Left lobe of liver (tissue), 2 donors: ENCODE measurements at places on chromosomes 3 and 15. TPM values are rescaled to one million over a fixed set of nuclear protein-coding genes. Genes with fewer than 3 reads are reported as not detected.
A peak's percentile ranks its signal among the peaks of the same experiment; 100 is the strongest.

Gene PRSS50
- total RNA-seq: 0.13 TPM

Gene SCG5
- 16.5 TPM for total RNA-seq

Gene SYNPR
- total RNA-seq: not detected

- no peak for DNase-seq
These were observed 4.2 kb downstream of the EDEM1 start for GRCh38 chr3:5191555-5192304.

Gene GBE1
- total RNA-seq: 27.3 TPM

- no peak for DNase-seq
These were observed 5.2 kb downstream of the OPA1 start for GRCh38 chr3:193598202-193598601.

Gene XCR1
- total RNA-seq: not detected

DNA sequence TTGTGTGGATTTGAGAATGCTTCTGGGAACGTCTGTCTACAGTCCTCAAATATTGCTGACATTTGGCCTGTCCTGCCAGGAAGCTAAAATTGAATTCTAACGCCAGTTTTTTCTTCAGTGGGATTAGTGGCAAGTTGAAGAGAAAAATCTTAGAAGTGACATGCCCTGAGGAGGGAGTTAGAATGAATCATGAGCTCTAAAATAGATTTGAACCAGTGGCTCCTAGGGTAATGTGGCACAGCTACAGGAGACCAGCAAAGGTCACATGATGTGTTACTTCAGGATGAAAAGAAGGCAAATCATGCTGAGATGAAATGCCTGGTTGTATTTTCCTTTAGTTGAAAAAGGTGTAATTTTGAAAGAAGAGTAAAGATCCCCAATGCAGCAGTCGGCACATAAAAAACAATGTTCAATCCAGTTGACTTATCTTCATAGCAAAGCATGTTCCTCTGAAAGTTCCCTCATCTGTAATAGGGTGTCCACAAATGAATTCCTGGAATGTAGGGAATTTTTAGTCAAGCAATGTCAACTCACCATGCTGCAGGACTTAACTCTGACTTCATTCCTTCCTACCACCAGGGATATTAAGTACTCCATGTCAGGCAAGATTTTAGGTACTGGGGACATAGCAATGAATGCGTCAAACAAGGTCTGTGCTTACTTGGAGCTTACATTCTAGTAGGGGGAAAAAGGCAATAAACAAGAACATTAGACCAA lies 171.6 kb downstream of the CADPS start:
- no peak for DNase-seq

GRCh38 chr3:73503781-73504180 lies 121.0 kb downstream of the PDZRN3 start:
- DNase-seq: no peak

DNA sequence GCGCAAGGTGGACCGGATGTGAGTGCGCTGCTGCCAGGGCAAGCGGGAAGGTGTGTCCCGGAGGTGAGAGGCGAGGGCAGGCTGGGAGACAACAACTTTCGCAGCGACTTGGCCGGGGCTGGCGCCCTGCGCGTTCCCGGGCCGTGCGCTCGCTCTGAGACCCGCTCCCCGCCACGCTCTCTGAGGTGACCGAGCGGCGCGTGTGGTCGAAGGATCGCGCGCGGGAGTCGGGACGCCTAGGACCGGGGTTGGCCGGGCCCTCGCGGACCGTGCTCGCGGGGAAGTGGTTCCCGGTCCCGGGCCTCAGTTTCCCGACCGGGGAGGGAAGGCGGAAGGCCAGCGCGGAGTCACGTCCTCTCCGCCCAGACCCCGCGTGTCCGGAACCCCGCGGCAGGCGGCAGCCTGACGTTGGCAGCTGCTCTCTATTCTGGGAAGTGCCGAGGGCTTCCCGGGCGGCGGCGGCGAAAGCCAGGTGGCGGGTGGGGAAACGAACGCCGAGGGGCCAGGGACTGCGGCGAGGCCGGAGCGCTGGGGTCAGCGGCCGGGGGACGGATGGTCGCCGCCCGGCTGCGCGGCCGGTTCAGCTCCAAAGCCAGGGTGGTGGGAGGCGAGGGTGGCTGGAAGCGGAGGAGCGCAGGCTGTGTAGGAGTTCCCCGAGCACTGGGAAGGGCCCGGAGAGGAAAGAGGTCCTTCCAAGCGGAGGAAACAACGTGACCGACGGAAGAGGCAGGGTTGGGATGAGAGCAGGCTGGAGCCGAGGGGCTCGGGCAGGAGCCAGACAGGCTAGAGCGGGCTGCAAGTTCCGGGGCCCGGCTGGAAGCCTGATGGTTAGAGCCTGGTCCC lies 1.0 kb upstream of the IGF2BP2 start:
- DNase-seq: peak; percentile 46

- DNase-seq: no peak
These were observed 566.7 kb upstream of the ZNF717 start for GRCh38 chr3:76352051-76352450.

Gene CLEC3B
- total RNA-seq: 25.5 TPM

GRCh38 chr15:69319384-69320375 lies 21.0 kb downstream of the PAQR5 start:
- no peak for DNase-seq

GRCh38 chr15:50977162-50977561 lies 68.7 kb downstream of the AP4E1 start:
- DNase-seq: no peak

GRCh38 chr15:77115179-77115578 lies 44.3 kb upstream of the TSPAN3 start:
- DNase-seq: no peak

DNA sequence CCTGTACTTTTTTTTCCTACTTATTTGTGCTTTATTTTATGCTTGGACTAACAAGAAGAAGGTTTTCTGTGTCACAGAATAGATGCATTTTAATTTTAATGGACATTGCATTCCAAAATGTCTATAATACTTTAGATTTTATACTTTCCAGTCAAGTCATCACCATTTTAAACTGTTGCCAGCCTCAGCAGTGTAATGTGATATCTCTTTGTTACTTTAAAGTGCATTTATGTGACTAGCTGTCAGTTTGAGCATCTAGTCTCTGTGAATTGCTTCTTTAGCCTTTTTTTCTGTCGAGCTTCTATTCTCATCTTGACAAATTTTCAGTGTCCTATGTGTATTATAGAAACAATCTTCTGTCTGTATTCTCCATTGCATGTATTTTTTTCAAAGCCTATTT lies 511.4 kb upstream of the CBLB start:
- no peak for DNase-seq

Gene SPATA12
- not detected for total RNA-seq

Gene APBA2
- 0.28 TPM for total RNA-seq

DNA sequence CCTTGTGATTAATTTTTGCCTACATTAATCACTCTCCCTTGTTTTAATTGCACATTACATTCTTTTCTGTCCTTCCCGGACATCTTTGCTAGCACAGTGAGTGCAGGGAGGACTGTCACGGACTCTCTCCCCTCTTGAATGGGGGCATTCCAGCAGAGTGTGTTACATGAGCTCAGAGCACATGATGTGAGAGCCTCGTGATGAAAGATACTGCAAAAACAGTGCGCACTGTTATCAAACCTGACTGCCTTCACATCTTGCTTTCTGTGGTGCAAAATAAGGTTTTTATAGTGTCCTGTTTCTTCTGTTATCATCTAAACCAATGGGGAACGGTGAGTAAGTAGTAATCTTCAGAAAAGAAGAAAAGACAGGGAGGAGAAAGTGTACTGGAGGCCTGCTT lies 167.5 kb downstream of the PGPEP1L start:
- DNase-seq: no peak

Gene AADACL2
- not detected for total RNA-seq

Gene P2RY14
- not detected for total RNA-seq

DNA sequence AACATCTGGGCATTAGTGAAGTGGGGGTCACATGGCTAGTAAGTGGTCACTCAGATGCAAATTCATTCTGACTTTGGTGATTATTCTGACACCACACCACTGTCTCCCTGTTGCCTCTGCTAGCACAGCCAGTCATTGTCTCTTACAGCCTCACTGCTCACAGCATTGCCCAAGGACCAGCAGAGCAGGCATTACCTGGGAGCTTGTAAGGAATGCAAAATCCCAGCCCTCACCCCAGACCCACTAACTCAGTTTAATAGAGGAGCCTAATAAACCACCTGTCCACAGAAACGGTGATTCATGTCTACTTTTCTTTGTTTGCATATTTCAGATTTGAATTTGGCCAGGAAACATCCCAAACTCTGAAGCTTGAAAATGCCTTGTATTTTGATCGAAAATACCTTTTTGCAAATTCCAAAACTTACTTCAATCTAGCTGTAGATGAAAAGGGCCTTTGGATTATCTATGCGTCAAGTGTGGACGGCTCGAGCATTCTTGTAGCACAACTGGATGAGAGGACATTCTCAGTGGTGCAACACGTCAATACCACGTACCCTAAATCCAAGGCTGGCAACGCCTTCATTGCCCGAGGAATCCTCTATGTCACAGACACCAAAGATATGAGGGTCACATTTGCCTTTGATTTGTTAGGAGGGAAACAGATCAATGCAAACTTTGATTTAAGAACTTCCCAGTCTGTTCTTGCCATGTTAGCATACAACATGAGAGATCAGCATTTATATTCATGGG lies 62.7 kb downstream of the GLDN start:
- DNase-seq: peak; percentile 1

Gene RNF7
- 33.0 TPM for total RNA-seq

Gene TLNRD1
- total RNA-seq: 4.2 TPM

Gene GABRA5
- 0.25 TPM for total RNA-seq

DNA sequence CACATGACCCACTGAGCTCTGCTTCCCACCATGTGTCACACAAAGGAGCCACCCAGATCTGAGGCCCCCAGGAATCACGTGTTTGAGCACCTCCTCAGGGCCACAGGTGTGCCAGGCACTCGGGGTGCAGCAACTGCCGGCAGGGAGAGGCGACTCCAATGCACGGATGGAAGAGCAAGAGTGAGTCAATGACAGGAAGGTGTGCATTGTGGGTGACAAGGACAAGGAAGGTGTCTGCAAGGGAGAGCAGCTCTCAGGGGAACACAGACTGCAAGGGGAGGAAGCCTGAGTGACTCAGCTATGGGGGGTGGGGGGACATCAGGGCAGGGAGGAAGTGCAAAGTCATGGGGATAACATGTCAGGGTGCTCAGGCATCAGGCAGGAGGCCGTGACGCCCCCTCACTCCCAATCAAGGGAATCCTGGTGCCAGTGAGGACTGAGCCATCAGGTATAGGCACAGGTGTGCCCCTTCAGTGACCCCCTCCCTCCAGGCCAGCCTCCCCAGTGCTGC lies 67.4 kb downstream of the NUP210 start:
- DNase-seq: no peak

- DNase-seq: no peak
These were observed 39.8 kb downstream of the ADAMTS17 start for GRCh38 chr15:100301910-100302431.

Gene SKIL
- total RNA-seq: 22.4 TPM

GRCh38 chr3:195421400-195421799 lies 21.4 kb downstream of the ACAP2 start:
- no peak for DNase-seq

- no peak for DNase-seq
These were observed 10.6 kb downstream of the MELTF start for GRCh38 chr3:197019021-197019420.

DNA sequence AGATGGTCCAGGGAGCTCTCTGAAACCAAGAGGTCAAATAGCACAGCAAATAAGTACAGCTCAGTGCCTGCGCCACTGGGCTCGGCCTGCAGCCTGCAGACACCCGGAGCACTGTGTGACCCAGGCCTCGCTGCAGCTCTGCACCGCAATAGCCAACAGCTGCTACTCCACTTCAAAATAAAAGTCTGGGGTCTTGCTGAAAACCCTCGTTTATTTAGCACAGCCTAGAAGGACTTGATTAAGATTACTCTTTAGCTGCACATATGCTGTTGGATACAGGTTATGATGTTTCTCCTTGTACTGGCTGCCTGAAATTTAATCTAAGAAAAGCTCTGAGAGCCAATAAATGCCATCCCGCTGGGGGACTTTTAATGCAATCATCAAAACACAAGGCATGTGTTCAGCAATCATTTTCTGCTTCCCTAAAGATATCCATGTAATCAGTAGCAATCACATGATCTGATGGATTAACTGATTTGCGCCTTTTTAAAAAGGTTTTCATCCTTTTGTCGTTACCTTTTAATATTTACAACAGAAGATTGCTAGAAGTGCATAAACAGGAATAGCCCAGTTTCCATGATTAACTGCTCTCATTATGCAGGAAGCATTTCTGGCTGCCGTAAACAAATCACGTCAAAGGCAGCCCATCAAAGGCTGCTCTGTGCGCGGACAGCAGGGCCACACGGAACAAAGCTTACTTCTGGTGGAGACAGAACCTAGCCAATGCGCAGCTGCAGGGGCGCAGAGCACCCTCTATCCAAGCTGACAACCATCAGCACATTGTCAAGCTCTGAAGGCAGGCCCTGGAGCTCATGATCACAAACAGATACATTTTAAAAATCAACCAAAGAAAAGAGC lies 58.8 kb downstream of the CLASP2 start:
- DNase-seq: peak; percentile 66

- no peak for DNase-seq
These were observed 4.9 kb downstream of the MON1A start for GRCh38 chr3:49924683-49925082.

DNA sequence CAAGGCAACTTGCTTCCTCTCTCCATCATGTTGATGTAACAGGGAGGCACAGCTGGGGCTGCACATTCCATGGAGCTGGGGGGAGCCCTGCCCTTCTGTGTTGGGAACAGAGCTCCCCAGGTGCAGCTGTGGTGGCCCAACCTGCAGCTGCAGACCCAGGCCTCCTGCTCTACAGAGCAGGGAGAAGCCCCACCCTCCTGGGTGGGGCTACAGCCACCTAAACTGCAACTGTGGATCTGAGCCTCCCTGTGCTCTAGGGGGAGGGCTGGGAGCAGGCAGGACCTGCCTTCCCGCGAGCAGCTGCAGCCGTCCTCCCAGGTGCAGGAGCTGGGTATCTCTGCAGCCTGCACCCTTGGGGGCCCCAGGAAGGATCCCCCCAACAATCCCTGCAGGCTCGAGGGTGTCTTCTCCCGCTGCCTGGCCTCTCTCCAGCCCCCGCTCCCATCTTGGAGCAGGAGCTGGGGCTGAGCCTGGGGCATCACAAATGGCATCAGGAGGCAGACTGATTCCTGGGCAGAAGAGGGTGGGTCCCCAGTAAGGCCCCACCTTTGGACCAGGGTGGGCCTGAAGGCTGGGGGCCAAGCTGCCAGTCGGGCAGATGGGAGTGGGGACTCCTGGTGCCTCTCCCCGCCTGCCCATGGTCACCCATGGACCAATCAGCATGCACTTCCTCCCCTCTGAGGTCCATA lies 7.4 kb downstream of the LRRC58 start:
- no peak for DNase-seq

- no peak for DNase-seq
These were observed 52.7 kb downstream of the TRIM71 start for GRCh38 chr3:32870373-32871095.

GRCh38 chr3:73475717-73476116 lies 149.0 kb downstream of the PDZRN3 start:
- DNase-seq: no peak

Gene SCN5A
- total RNA-seq: 0.05 TPM

- DNase-seq: no peak
These were observed 611.9 kb downstream of the EDEM1 start for GRCh38 chr3:5799398-5799797.

- no peak for DNase-seq
These were observed 75.9 kb downstream of the STRIT1 start for GRCh38 chr3:155217591-155217990.

GRCh38 chr15:69490356-69491037 lies 37.9 kb downstream of the RPLP1 start:
- DNase-seq: no peak
